Epithelial cell of proximal tubule (primary cell): ENCODE measurements at places on chromosomes 2 and 18.

GRCh38 chr18:22683196-22683676 is 249.9 kb upstream of the RBBP8 start:
- DNase-seq, result peak; percentile 98

DNA sequence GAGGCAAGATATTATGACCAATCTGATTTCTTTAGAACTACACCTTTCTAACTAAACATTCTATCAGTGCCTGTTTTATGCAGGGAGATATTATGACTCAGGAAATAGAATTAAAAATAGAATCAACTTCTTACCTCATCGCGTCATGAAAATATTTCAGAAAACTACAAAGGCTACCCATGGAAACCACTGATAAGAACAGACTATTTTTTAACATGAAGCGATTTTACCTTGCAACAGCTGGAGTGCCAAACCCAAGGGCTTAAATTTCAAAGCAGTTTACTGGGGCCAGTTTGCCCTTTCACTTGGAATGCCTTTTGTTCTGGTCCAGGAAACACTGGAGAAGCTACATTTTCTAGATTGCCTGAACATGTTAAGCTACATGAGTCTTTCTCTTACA is 304.8 kb upstream of the CCDC68 start:
- no peak for DNase-seq

- no peak for DNase-seq
Measured at GRCh38 chr2:111143107-111143842, 22.6 kb downstream of the BCL2L11 start.

DNA sequence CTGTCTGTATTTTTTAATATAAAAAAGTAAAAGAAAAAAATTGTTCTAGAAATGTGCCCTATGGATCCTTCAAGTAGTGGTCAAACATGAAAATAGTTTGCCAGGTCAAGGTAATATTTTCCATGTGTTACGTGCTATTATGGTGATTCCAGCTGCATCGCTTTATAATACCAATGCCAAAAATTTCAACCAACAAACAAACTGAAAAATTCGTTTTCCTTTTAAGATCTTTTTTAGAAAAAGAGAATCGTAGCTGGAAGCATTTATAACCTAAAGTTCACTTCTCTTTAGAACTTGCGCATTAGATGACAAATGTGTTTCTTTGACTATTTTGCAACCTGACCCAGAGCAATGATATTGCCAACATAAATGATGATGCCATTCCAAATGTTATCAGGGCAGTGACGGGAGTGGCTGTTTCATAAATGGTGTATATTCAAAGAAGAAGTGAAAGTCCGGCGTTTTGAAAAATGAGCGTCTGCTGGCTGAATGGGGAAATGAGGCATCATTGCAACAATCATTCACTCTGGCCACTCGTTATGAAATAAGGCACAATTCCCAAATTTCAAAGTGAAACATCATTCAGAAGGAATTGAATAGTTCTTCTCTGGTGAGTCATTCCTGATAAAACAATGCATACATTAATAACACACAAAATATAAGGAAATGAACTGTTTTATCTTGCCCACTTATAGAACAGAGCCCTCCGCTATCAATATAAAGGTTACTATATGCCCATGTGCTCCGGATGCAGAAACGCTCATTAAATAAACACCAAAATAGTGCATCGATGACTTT is 297.4 kb downstream of the TGIF1 start:
- DNase-seq, result no peak

GRCh38 chr2:7766088-7766722 is 849.0 kb downstream of the RNF144A start:
- no peak for DNase-seq

- no peak for DNase-seq
Measured at GRCh38 chr18:38526922-38527321, 961.3 kb upstream of the CELF4 start.

DNA sequence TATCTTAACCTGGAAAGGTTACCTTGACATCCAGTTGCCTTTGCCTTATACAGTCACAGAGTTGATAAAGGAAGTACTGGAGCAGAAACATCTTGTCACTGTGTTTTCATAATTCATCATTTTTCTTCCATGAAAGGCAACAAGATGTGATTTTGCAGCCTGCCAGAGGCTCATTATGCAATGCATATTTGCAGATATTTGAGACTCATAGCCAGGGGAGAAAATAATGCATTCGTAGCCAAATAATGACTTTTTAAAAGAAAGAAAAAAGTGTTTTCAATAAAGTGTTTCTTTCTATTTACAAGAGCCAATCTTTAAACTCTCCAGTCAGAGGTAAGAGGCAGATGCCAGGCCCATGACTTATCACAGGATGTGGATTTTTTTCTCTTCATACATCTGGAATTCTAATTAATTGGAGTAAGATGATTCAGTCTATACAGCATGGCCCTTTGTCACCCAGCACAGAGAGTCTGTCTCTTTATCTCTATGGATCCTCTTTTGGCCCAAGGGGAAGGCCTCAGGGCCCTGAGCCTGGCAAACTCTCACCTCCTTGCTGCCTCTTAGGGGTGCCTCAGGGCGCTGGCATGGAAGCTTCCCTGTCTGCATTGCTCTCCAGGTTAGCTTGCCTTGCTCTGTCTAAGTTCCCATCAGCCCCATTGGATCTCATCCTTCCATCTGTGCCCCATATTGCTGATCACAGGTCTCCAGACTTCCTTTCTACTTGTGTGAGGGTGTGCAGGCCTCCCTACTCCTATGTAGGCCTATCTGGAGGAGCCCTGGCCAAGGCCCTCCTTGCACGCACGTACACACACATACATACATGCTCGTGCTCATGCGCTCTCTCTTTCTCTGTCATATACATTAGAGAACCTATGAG is 247.7 kb downstream of the TPGS2 start:
- no peak for DNase-seq

- DNase-seq, result no peak
Measured at GRCh38 chr2:118661179-118661578, 186.3 kb downstream of the EN1 start.

- DNase-seq, result no peak
Measured at GRCh38 chr2:157489983-157490382, 46.1 kb upstream of the CYTIP start.

DNA sequence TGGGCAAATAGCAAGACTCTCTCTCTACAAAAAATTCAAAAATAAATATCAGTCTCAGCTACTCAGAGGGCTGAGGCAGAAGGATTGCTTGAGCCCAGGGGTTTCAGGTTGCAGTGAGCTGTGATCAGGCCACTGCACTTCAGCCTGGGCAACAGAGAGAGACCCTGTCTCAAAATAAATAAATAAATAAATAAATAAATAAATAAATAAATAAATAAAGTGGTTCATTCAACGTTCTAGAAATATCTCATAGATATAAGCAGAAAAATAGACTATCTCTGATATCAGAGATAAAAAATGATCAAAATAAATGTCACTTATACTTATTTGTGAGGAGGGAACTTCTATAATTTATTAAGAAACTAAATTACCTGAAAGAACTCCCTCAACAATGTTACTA is 480.9 kb downstream of the FBXO15 start:
- no peak for DNase-seq

GRCh38 chr2:121388371-121388770 is 103.4 kb upstream of the TFCP2L1 start:
- peak; percentile 32 for DNase-seq

DNA sequence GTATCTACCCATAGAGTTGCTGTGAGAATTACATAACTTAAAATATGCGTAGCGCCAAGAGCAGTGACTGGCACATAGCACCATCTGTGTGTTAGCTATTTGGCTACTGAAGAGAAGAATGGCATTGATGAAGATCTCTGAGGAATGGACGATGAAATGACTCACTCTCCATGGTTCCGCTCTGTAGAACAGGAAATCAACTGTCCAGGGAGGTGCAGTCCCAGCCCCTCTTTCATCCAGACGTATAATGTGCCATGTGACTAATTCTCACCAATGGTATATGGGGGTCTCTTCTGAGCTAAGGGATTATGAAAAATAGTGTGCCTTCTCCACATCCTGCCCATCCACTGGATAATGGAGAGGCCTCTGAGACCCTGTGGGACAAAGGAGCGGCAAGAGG is 254.8 kb downstream of the CYP26B1 start:
- DNase-seq, result no peak

DNA sequence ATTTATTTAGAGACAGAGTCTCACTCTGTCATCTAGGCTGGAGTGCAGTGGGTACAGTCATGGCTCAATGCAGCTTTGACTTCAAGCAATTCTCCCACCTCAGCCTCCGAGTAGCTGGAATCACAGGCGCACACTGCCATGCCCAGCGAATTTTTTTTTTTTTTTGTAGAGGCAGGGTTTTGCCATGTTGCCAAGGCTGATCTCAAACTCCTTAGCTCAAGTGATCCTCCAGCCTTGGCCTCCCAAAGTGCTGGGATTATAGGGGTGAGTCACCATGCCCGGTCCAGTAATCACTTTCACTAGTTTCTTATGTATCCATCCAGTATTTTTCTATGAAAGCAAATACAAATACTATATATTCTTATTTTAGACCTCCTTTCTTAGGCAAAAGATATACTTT is 24.0 kb downstream of the PRKAG3 start:
- no peak for DNase-seq

DNA sequence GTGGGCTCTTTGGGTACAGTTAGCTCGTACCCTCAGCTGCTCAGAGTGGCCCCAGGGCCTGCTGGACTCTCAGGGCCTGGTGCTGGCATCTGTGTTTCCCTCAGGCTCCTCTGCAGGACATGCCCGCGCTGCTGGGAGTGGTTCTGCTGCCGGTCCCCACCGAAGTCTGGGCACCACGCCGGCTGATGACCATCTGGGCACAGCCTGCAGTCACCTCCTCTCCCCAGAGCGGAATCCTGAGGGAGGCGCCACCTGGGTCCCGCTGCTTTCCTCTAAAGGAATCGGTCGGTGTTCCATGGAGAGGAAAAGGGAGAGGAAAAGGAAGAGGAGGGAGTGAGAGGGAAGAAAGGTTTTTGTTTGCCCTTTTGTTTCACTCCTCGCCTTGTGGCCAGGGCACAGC is 43.6 kb downstream of the MC2R start:
- no peak for DNase-seq

DNA sequence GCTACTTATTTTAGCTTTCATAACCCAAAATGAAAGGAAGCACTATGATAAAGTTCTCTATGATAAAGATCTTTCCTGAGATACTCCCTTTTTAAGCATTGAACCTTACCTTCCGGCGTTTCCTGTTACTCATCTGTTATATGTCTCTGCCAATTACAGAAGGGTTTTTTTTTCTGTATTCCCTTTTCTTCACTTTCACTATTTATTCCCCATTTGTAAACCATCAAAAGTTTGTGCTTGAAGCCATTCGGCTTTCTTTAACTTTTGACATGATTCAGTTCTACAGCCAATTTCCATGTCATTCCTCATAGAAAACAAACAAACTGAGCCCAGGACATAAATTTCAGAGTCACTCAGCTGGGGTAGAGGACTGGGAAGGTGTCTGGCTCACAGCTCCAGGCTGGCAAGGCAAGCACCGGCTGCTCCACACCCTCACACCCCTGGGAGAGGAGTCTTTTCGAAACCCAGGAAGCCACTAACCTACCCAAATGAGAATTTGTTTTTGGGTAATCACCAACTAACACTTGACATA is 429.4 kb upstream of the TRIB2 start:
- DNase-seq, result no peak

GRCh38 chr2:3755277-3755676 is 51.9 kb downstream of the DCDC2C start:
- DNase-seq, result no peak

- peak; percentile 70 for DNase-seq
Measured at GRCh38 chr2:37698931-37699481, 27.6 kb upstream of the CDC42EP3 start.

- DNase-seq, result no peak
Measured at GRCh38 chr2:100664021-100664755, 101.4 kb downstream of the PDCL3 start.

GRCh38 chr2:101440127-101440738 is 34.7 kb downstream of the RFX8 start:
- DNase-seq, result no peak

DNA sequence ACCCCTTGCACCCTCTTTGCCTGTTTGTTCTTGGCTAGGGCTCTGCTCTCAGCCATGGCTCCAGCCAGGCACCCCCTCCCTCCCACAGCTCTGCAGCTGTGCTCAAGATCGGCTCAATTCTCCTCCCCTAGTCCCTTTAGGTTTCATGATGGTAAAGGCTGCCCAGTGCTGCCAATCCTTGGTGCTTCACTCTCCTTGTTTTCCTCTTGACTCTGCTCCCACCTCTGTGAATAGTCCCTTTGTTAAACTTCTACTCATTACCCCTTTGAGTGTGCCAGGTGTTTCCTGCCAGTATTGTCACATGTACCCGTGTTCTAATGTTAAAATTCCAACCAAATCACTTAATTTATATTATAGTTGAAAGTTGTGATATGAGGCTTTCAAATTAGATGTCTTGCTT is 101.0 kb upstream of the CERS6 start:
- DNase-seq, result no peak

- DNase-seq, result peak; percentile 40
Measured at GRCh38 chr2:62540408-62541168, 34.6 kb upstream of the TMEM17 start.

- no peak for DNase-seq
Measured at GRCh38 chr2:190079160-190079559, 16.6 kb upstream of the MSTN start.

DNA sequence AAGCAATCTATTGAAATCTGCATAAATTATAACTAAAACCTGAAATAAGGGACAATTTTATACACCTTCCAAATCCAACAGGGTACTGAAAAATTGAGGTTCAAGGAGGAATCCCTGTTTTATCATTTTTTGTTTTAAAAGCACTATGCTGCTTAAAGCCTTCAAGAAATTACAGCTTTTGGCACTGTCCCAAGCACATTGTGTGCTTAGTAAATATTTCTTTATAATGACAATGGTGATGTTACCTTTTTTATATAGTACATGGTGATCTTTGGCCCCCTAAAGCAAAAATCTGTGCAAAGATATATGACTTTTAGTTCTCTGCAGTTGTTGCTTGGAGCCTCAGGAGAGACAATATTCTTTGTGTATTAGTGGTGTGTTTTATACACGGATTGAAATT is 71.6 kb upstream of the EFEMP1 start:
- no peak for DNase-seq

DNA sequence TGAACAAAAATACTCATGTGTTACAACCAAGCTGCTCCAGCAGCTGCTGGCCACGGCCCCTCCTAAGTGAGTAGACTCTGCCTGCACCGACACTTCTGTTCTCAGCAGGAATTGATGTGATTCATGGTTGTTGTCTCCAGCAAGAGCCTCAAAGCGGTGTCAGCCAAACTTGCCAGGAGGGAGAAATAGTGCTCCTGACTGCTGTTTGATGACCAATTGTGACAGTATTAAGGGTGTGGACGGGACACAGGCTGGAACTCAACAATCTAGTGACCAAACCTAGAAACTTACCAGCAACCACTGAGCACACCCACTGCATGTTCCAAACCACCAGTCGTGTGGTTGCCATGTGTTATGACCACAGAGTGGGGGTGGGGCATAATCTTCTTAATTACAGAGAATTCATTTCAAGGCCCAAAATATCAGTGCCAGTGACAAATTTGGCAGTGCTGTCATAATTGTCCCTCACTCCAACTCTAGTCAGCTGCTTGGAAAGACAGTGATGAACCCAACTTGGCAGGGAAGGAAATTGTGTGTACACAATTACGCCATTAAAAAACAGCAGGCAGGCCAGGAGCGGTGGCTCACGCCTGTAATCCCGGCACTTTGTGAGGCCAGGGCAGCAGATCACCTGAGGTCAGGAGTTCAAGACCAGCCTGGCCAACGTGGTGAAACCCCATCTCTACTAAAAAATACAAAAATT is 30.4 kb downstream of the FBLN7 start:
- DNase-seq, result no peak
